ENCODE measurements at places on chromosomes 16 and 17.

- DNase-seq, result no peak
These were observed 78.5 kb upstream of the NACA2 start for GRCh38 chr17:61669522-61669921.

- DNase-seq, result no peak
These were observed 107.6 kb upstream of the MED13 start for GRCh38 chr17:62172492-62173291.

DNA sequence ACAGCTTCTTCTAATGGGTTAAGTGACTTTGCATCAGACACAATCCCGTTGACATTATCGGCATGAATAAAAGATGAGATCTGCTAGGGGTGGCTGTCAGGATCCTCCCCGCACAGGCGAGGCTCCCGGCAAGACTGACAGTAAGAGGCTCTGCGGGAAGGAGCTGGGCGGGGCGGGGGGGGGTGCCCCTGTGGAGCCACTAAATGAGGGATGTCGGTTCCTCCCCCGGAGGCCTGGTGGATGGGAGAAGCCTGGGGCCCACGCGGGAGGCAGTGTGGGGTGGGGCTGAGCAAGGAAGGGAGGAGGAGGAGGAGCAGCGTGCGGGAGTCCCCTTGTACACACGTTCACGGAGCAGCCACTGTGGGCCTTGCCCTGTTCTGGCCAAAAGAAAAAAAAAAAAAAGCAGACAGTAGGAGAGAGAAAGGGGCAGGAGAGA is 190.9 kb upstream of the GSE1 start:
- no peak for DNase-seq

- no peak for DNase-seq
These were observed 75.9 kb downstream of the USP22 start for GRCh38 chr17:20966870-20967269.

GRCh38 chr17:32104158-32104557 is 38.1 kb upstream of the RHOT1 start:
- no peak for DNase-seq

DNA sequence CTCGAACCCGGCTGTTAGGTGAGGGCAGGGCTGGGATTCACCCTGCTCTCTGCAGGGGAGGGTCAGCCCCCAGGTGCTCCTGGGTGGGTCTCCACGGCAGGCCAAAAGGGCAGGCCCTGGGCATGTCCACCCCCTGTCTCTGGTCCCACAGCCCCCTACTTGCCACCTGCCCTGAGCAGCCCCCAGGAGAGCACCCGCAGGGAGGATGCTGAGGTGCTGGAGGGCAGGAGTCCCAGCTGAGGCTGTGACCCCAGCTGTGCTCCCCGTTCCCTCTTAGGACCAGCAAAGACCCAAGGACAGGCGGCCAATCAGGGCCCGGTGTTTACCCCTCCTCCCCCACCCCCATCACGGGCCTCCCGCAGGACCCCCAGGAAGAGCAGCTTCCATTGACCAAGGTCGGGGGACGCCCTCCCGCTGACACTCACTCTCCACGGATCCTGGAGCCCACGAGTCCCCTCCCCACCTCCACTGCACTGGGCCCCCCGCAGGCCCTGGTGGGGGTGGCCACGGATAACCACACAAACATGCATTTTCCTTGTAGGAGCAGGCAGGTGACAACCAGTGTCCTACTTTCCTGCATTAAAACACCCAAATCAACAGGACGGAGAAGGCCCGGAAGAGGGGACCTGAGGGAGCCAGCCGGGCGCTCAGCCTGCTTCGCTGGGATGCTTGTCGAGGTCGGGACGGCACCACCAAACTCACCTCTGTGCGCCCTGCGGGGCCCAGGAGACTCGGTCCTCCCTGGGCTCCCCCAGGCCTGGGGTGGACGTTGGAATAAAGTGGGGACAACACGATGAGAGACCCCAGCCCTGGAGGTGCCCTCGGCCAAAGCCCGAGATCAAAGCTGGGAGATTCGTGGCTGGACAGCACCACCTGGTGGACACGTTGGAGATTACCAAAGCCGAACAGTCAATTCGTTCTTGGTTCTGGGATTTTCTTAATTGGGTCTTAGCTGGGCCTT is 22.5 kb upstream of the ENPP7 start:
- DNase-seq, result no peak

DNA sequence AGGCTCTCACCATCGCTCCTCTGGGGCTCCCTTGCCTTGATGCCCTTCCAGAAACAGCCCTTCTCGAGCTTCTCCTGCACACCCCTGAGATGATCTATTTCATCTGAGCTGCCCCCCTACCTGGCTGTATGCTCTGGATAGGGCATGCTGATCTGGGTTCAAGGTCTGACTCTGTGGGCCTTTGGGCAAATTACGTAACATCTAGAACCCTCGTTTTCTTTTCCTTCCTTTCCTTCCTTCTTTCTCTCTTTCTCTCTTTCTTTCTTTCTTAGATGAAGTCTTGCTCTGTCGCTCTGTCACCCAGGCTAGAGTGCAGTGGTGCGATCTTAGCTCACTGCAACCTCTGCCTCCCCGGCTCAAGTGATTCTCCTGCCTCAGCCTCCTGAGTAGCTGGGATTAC is 20.3 kb downstream of the TNS4 start:
- no peak for DNase-seq

GRCh38 chr16:1426734-1427471 is 4.0 kb upstream of the PERCC1 start:
- DNase-seq, result no peak

- DNase-seq, result no peak
These were observed 18.4 kb downstream of the MAP2K3 start for GRCh38 chr17:21302711-21303425.
